HTR-8/SVneo (cell line): ENCODE measurements at places on chromosomes 12 and 14.

DNA sequence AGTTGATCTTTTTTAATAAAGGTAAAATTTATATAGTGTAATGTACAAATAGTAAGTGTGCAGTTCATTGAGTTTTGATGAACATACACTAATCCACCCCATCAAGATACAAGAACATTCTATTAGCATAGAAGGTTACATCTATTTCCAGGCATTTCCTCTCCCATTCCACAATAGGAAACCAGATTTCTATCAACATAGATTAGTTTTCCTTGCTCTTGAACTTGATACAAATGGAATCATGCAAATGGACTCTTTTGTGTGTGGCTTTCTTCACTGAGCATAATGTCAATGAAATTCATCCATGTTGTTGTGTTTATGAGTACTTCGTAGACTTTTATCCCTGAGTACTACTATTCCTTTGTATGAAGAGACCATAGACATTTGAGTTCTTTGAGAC is 10.8 kb downstream of the STYX start:
- no peak for DNase-seq

DNA sequence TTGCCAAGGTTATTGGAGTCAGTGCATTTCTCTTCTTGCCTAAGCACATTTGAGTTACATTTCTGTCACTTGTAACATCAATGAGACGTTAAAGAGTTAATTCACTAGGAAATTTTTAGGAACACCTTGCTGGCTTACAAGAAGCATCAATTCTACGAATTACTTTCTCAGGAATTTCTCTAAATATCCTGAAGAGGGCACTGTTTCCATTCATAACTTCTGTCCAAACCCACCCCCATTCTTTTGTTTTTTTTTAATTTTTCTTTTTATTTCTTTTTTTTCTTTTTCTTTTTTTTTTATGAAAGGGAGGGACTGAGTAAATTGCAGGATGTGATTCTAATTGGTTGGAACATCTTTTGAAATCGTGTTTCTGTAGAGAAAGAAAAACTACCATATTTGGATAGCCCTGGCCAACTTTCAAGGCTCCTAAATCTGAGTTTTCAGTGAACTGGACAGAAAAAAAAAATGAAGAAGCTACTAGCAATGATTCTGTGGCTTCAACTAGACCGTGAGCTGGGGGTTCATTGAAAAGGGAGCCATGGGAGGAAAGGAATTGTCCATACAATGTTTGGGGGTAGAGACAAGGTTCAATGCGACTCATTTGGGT is 285.3 kb downstream of the DAD1 start:
- DNase-seq = no peak

GRCh38 chr12:102163383-102163782 is 34.2 kb downstream of the PMCH start:
- no peak for DNase-seq

DNA sequence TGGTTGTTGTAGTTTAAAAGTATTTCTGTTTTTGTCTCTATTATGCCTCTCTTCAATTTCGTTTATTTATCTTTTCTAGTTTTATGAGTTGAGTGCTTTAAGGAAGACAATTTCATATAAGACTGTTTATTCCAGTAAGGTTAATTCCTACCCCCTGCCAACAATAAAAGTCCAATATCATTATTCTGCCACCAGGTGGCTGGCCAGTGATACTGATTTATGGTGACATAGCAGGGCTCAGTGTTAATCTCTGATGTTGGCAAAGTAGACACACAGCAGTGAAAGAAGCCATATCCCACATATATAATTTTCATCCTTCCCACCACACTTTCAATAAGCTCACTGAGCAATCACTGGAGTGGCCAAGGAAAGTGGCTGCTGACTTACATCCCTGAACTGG is 69.0 kb upstream of the BMP4 start:
- peak; percentile 48 for DNase-seq

DNA sequence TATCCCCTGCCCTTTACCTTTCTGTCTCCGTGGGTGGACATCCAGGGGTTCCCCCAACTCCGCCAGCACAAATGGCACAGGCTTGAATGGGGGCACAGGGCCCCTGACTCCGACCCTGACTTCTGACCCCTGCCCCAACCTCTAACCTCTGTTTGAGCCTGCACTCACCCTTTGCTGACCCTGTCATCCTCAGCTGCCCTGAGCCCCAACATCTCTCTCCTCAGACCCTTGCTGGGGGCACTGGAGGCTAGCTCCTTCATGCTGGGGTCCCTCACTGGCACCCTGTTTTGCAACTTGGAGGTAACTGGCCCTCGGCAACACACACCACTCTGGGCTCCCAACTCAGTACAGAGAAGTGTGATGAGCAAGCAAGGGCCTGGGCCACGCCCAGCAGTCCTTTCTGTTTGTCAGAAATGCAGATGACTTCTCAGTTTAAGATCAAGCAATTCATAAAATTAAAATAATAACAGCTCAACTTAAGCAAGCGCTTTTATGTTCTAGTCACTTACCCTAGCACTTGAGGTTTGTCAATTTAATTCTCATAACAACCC is 2.1 kb downstream of the IFI27 start:
- DNase-seq = no peak

- no peak for DNase-seq
These were observed 597.9 kb downstream of the VRK1 start for GRCh38 chr14:97395068-97395467.

DNA sequence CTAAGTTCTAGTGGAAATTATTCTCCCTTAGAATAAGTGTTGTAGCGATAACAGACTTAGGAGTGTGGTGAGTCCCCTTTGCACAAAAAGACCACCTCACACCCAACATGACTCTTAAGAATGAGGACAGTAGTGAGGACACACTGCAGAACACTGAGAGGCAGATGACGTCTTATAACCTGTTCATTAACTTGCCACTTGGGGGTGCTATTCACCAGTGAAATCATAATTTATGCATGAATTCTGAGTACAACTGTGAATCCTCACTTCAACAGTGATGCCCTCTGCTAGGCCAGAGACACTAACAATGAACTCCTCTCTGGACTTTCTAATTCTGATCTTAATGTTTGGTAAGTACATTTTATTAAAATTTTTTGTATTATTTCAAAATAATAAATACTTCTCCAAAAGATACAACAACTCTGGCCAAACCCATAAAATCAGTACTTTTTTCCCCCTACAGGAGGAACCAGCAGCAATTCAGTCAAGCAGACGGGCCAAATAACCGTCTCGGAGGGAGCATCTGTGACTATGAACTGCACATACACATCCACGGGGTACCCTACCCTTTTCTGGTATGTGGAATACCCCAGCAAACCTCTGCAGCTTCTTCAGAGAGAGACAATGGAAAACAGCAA is 274.7 kb downstream of the DAD1 start:
- peak; percentile 45 for DNase-seq

DNA sequence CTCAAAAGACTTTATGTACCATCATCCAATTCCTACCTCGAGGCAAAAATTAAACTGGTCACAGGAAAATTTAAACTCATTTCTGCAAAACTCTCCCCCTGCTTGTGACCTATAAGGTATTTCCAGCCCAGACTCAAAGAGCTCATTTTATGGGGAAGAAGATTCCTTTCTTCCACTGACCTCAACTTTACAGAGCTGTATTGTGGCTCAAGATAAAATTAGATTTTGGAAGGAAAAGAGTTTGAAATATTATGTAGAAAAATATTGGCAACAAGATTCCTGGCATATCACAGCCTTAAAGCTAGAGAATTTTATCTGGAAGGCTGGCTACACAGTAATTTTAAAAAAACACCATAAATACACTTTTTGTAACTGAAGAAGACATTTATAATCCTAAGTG is 91.7 kb downstream of the STXBP6 start:
- DNase-seq = no peak

- no peak for DNase-seq
These were observed 93.0 kb upstream of the MANSC4 start for GRCh38 chr12:27873010-27873409.

DNA sequence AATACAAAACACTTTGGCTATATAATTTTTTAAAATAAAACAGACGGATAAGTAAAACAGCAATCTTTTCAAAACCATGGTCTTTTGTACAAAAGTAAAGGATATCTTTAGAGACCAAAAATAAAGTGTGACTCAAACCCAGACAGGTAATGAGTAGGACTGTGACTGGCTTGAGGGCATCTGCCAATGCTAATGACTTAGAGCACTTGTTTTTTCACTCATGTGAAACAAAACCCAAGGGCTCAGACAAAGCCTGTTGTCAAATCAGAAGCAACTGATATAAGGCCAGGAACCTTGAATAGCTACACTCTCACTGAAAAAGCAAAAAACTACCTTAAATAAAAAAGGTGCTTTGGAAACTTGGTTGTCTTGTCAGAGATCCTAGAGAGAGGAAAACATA is 357.4 kb downstream of the TMEM117 start:
- DNase-seq = no peak
